ENCODE measurements at places on chromosomes 2 and 18. TPM values are rescaled to one million over a fixed set of nuclear protein-coding genes. Genes with fewer than 3 reads are reported as not detected.

GRCh38 chr2:242004223-242004901 is 134.8 kb downstream of the RTP5 start:
- DNase-seq = no peak

DNA sequence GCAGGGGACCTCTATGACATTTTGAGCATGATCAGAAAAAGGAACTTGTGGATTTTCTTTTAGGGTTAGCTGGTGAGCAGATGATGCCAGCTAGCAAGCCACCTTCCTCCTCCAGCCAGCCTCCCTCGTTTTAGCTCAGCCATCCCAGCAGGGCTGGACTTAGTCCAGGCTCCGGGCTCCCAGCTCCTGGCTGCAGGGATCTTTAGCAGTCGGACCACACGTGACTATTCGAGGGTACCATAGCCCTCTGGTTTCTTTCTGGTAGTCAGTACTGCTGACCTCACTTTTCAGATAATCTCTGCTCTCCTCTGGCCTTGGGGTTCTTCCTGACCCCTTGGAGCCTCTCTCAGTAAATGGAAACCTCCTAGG is 31.8 kb downstream of the NCK2 start:
- no peak for DNase-seq

- DNase-seq = no peak
These were observed 103.5 kb upstream of the CTDP1 start for GRCh38 chr18:79575891-79576685.

GRCh38 chr2:37402636-37403035 is 58.2 kb downstream of the QPCT start:
- no peak for DNase-seq

GRCh38 chr2:17239550-17239949 is 278.7 kb downstream of the RAD51AP2 start:
- DNase-seq = no peak

DNA sequence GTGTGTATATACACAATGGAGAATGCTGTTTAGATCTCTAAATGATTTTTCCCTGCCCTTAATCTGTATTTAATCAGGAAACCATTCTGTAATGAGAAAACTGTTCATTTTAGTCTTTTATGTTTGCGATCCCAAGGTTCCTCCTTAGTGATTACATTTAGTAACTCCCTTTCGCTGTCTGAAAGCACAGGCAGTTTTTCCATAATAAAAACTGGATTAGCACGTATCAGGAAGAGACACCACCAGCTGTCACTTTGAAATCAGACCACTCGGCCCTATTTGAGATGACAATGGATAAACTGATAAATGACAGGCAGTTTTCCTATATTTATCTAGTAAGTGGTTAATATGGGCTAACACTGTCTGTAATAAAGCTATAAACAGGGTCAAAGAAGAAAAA is 370.9 kb downstream of the NR4A2 start:
- DNase-seq = no peak

- DNase-seq = no peak
These were observed 24.3 kb upstream of the MOCOS start for GRCh38 chr18:36162981-36163380.

- DNase-seq = no peak
These were observed 32.4 kb downstream of the WDR43 start for GRCh38 chr2:28926847-28927246.

Gene RESP18
- not detected for total RNA-seq

Gene HOXD9
- total RNA-seq = not detected

Gene FHOD3
- total RNA-seq = not detected

Gene STK39
- total RNA-seq = 33.9 TPM

Gene PRSS56
- not detected for total RNA-seq

Gene ZEB2
- 14.9 TPM for total RNA-seq

Gene NBEAL1
- 16.4 TPM for total RNA-seq

Gene RIT2
- total RNA-seq = not detected
